ENCODE measurements at places on chromosomes 1 and 21.

GRCh38 chr1:171472183-171472647 is 13.1 kb upstream of the PRRC2C start:
- DNase-seq, result no peak

GRCh38 chr1:38005195-38006007 is at the start of gene FHL3:
FHL3 (minus strand) TSS chr1:38005514; CDS start chr1:37999412, 6,102 bp downstream.
- no peak for DNase-seq

DNA sequence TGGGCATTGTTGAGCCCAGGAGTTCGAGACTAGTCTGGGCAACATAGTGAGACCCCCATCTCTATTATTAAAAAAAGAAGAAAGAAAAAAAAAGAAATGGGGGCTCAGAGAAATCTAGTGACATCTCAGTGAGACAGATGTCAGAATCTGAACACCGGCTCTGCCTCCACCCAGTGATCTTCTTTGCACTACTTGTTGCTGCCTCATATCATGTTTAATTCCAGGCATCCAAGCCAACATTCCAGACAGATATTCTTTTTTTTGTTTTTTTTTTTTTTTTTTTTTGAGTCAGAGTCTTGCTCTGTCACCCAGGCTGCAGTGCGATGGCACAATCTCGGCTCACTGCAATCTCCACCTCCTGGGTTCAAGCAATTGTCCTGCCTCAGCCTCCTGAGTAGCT is 5.0 kb upstream of the ARL8A start:
- DNase-seq, result no peak

- DNase-seq, result no peak
Measured at GRCh38 chr1:209674957-209675564, at the start of gene G0S2. G0S2 (plus strand) TSS chr1:209675412; CDS start chr1:209675685, 273 bp downstream.

GRCh38 chr1:209815490-209815889 is 9.5 kb upstream of the IRF6 start:
- no peak for DNase-seq

GRCh38 chr1:33086384-33086850 is 5.5 kb downstream of the AZIN2 start:
- DNase-seq, result peak; percentile 60

- DNase-seq, result no peak
Measured at GRCh38 chr21:40622531-40622930, 224.4 kb downstream of the DSCAM start.

- DNase-seq, result peak; percentile 71
Measured at GRCh38 chr1:1627261-1627828, 4.6 kb upstream of the MMP23B start.

GRCh38 chr1:37123276-37124115 is 89.2 kb upstream of the GRIK3 start:
- no peak for DNase-seq

- DNase-seq, result no peak
Measured at GRCh38 chr1:46197560-46197963, 672 bp downstream of the POMGNT1 start.

DNA sequence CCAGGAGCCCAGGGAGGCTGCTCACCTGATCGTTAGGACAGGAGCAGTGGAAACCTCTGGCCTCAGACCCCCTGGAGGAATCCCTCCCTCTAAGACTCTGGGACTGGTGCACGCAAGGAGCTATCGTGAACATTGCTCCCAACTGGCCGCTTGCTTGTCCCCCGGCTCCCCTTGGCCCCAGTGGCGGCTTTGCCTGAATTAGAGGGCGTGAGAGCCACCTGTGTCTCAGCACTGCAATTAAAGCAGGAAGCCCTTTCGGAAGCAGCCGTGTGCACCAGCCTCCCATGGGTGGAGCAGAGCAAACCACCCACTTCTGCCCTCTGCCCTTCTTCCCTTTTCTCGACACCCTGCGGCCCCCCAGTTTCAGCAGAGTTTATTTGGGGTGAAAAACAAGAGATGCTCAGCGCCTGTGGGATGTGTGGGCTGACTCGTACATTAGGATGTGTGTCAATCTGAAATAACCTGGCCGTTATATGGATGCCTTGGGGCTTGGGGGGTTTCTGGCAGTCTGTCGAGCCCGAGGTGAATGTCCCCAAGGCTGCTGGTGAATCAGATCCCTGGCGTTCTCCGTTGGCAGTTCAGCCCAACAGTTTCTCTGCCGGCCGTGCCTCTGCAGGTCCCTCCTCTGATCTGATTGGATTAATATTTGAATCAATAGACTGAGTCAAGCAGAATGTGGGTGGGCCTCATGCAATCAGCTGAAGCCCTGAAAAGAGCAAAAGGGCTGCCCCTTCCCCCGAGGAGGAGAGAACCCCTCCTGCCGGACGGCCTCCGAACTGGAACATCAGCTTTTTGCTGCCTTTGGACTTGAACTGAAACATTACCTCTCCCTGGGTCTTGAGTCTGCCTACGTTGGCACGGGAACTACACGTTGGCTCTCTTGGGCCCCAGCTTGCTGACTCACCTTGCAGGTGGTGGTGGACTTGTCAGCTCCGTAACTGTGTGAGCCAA is 7.3 kb upstream of the UMODL1 start:
- peak; percentile 84 for DNase-seq

DNA sequence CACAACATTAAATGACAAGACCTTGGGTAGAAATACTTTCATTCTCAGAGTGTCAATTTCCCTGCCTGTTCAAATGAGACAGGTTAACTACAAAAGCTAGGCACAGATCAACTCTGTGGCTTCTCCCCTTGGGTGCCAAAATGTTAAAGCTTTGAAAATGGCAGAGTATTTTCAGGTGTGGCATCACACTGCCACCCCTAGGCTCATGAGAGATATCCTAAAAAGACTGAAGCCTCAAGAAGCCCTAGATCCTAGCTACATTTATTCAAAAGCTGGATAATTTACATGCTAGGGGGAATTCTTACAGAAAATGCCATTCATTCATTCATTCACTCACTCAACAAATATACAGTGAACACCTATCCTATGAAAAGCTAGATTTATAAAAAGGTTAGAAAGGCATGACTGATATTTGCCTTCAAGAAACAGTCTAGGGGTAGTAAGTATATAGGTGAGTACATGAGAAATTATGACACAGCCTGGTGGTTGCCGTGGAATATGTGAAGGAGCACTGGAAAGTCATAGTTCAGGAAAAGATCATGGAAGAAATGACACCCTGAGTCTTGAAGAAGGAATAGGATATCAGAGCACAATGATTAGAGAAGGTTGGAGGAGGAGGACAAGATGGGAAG is 15.9 kb upstream of the RAB4A start:
- peak; percentile 40 for DNase-seq

DNA sequence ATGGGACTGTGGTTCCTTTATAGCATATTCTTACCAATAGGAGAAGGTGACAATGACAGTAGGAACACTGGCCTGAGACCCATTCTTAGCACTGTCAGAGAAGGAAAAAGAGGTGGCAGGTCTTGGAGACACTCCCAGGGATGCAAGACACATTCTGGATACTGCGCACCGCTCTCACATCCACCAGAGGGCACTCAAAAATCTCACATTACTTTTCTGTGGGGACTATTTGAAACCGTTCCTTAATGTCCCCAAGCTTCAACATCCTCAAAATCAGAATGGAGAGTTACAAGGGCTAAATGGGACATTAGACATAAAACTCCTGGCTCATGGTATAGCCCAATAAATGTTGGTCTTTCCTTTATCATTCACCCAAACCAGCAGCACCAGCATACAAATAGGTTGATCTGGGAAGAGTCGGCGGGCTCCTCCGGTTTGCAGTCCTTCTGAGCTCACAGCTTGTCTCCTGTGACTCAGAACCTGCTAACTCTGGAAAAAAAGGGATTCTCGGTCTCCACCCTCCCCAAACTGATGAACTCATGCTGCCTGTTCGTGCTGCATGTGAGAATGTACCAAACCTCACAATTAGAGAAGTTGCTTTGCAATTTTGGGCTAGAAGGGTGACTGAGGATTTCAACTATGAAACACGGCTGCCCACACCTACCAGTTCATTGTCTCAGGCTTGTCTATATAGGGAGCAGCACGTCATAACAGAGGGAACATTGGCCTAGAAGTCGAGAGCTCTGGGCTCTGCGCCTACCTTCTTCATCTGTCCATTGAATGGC is 40.2 kb downstream of the IL12RB2 start:
- peak; percentile 95 for DNase-seq

DNA sequence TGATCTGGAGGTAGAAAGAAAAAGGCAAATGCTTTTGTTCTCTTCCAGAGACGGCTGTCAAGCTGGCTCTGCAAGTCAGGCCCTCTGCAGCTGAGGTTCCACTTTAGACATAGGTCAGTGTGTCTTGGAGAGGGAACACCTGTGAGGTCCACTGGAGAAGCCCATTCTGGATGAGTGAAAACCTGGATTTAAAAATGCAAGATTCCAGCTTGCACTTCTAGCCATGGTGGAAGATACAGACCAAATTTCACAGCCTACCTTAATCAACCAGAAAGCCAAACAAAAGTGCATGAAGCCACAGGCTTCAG is 35.0 kb downstream of the AGPAT3 start:
- DNase-seq, result no peak

GRCh38 chr1:151963288-151963687 is 30.4 kb downstream of the S100A10 start:
- no peak for DNase-seq

DNA sequence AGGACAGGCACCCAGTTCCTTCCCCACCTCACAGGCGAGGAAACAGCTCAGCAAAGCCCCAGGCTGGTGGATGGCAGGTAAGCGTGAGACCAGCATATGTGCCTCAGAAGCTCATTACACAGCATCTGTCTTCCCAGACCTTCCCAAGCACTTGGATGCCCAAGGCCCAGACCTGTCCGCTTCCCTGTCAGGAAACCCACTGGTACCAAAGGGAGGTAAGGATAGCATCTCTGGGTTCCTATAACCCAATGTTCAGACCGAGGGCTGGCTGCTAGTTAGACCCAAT is 3.3 kb downstream of the POFUT2 start:
- no peak for DNase-seq

DNA sequence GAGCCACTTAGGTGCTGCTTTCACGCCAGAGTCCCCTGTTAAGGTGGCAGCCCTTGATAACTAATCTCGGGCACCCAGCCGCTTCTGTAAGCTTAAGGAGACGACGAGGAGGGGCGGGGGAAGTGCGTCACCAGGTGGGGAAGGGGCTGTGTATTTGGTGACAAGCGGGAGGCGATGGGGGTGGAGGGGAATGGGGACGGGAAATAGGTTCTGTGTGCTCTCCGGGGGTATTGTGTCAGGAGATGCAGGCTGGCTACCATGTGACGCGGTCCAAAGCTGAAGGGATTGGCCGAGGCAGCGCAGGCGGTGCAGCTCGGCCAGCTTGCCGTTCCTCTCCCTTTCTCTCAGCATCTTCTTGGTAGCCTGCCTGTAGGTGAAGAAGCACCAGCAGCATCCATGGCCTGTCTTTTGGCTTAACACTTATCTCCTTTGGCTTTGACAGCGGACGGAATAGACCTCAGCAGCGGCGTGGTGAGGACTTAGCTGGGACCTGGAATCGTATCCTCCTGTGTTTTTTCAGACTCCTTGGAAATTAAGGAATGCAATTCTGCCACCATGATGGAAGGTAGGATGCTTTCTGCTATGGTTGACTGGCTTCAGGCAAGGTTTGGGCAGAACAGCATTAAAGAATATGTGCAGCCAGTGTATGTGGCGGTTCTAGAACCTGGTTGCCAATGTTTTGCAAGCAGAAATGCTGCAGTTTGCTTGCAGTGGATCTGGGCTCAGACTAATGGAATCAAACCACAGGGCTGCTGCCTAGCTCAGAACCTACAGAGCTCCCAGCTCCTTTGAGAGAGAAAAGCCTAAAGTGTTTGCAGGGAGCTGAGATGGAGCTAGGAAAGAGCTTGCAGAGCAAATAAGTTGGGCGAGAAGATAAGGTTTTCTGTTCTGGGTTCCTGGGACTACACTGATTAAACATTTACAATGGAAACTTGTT is at the start of gene SGIP1:
TSS of gene SGIP1 (plus strand) at position 350 of the 937 bp plus-strand sequence. CDS start at position 556, 206 bp downstream.
- DNase-seq, result peak; percentile 23

DNA sequence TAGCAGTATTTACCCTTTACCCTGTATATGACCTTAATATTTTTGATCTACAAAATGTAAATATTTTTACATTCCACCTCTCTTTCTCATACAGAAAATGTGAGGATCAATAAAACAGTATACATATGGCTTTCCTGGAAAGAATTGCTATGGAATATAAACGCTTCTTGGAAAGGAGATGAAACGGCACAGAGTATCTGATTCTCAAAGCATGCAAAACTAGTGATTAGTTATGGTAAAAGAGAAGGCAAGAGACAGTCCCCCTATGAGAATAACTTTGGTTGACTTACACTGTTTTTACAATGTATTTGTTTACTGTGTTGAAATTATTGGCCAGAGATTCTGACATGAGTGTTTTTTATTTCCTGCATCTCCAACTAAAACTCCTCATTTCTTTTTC is 204.6 kb upstream of the C21orf91 start:
- no peak for DNase-seq

DNA sequence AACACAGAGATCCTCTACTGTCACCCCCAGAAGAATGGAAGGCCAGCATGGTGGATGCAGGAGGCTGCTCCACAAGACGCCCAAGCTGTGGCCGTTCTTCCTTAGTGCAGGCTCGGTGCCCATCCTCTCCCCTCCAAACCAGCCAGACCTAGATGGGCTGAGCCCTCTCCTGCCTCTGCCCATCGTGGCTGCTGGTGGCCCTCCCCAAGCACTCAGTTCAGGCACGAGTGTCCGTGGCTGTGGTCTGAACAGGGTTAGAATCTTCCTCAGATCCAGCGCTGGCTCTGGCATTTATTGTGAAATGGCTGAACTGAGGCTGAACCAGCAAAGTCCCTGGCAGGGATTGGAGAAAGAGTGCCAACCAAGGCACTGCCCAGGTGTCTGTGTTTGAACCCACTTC is 59.5 kb downstream of the TRIM11 start:
- no peak for DNase-seq

GRCh38 chr1:212237651-212238050 is 47.6 kb upstream of the PPP2R5A start:
- peak; percentile 85 for DNase-seq

GRCh38 chr1:108533351-108534083 is 26.4 kb upstream of the EEIG2 start:
- DNase-seq, result peak; percentile 8

DNA sequence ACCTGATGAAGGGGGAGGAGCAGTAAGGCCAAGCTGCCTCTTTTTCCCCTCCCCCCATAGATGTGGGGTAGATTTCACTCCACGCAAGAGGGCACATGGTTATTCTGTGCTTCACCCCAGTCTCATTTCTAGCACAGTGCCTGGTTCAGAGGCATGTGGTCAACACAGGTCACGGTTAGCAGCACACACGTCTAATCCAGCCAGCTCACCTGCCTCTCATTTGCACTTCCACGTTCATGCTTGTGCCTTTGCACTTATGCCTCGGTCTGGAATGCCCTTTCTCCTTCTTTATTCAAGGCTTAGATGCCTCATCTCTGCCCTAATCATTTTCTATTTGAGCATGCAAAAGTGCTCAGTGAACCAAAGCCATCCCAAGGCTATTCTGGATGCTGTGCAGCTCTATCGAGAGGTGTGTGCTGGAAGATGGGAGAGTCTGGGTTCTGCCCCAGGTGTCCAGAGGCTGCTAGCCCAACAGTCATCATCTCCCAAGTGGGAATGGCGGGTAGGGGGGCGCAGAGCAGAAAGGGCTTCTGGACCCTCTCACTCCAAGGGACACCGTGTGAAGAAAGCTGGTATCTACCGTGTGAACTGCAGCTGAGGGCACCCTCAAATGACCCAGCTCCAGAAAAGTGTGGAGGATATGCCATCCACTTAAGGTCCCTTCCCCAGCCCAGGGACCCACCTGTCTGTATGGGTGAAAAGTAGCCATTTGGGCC is 2.1 kb upstream of the A3GALT2 start:
- no peak for DNase-seq
